Daoy (cell line): ENCODE measurements at places on chromosomes 7 and 10.
A peak's percentile ranks its signal among the peaks of the same experiment; 100 is the strongest.

GRCh38 chr10:15426115-15426514, 55.0 kb upstream of the FAM171A1 start:
- DNase-seq, result no peak

DNA sequence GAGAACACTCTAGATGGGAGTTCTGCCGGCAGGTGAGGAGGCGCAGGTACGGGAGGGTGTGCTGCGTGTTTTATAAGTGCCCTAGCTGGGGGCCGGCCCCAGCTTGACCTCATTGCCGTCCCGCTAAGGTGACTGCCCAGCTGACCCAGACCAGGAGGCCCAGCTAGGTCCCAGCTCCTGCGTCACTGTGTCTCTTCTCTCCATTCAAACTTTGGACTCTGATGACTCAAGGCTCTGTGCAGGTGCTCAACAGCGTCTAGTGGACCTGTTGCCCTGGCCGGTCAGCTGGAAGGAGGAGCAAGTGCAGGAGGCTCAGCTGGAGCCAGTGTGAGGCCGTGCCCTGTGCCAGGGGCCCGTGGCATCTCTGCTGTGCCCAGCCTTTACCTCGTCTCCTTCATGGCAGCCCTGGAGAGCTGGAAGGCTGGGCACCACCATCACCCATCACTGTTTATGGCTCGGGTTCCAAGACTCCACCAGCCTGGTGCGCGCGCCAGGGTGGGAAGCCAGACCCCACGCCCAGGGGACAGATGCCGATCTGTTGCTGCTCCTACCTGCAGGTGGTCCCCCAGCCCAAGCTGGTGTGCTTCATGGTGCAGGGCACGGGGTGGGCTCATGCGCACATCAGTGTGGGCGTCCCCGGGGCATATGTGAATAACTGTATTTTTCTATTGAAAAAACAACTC, 14.6 kb downstream of the LHPP start:
- no peak for DNase-seq

- no peak for DNase-seq
These were observed 146.7 kb downstream of the GPR37 start for GRCh38 chr7:124618871-124619270.

- no peak for DNase-seq
These were observed 103.1 kb upstream of the DGKB start for GRCh38 chr7:15005672-15006071.

DNA sequence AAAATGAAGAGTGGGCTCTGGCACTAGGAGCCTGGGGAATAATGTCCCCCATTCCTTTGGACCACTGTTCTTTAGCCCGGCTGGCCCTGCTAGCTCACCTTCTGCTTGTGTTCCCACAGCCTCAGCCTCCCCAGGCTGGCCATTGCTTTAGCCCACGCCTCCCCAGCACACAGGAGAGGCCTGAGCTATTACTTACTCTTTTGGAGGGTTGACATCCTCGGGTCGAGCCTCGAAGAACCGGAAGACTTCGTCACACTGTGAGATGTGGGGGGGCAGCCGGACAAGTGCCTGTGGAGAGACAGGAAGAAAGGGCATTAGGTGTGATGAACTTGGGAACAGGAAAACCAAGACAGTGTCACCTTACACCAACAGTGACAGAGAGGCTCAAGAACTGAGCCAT, 131.3 kb downstream of the SH3PXD2A start:
- DNase-seq, result no peak

DNA sequence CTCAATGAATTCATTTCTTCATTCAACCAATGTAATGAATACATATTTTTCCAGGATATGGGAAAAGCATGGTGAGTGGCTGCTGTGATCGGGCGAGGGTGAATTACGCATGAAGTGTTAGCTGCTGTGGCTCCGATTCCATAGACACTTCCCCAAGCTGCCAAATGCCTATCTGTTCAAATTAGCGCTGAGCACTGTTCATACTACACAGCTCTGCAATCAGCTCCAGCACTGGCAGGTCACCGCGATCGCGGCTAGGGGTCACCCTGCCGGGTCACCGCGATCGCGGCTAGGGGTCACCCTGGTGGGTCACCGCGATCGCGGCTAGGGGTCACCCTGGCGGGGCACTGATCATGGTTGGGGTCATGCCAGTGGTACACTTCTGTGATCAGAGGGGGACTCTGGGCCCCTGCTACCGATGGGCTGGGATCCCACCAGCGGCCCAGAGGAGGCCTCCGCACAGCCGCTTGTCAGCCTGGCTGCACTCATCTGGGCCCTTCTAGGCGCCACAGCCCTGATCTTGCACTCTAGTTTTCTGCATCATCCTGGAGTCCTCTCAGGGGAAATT, 49.3 kb downstream of the JAKMIP3 start:
- DNase-seq, result no peak

GRCh38 chr7:79284211-79284610, 169.3 kb downstream of the MAGI2 start:
- no peak for DNase-seq

GRCh38 chr10:30413996-30414576, 19.9 kb upstream of the MAP3K8 start:
- peak; percentile 34 for DNase-seq

DNA sequence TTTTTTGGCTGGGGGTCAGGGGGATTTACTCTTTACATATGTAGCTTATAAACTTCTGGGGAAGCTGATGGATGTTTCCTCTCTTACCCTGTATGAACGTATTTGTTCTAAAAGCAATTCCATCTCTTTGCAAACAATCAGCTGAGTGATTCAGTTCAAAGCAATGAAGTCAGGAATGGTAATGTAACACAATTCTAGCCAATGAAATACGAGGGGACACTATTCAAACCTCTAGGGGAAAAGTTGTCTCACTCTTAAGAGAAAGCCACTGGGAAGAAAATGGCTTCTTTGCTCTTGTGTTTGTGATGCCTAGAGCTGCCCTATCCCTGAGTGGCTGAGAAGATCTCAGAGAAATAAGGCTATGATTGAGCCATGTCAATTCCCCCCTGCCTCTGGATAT, 134.8 kb upstream of the SEMA3C start:
- no peak for DNase-seq

- peak; percentile 89 for DNase-seq
These were observed 10.7 kb upstream of the KMT2E start for GRCh38 chr7:105003275-105003674.

- peak; percentile 58 for DNase-seq
These were observed 4.1 kb downstream of the LAMB1 start for GRCh38 chr7:107998660-107999480.

DNA sequence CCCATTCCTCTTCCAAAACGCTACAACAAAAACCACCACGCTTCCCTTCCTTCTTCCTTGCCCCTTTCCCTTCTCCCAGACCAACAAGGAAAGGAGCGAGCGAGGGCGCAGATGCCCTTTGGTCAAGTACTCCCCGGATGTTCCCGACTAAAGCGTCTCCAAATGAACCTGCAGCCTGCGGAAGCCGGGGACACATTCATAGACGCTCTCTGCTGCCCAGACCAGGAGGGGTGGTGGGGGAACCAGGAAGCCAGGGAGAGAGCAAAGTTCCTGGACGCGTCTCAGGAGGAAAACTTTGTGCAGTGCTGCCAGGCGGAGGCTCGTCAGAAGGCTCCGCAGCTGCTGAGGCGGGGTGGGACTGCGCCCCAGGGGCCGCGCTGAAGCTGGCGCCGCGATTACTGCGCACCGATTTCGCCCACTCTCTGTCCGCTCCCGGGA, 754 bp downstream of the SEMA3D start:
- DNase-seq, result peak; percentile 59

- no peak for DNase-seq
These were observed 21.0 kb downstream of the NUDT13 start for GRCh38 chr10:73131301-73131700.

DNA sequence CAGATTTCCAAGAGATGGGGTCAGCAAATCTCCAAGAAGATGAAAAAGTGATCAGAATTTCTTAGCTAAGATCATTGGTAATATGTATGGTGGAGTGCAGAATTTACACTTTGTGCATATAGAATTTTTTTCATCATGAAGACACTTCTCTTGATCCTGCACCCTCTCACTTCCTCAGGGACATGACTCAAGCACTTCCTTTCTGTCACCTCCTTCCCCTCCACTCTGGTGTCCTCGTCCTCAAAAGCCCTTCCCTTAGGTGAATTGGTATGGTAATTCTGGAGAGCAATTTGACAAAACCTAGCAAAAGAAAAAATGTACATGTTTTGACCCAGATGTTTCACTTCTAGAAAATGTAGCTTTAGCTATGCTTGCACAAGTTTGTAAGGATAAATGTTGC, 18.1 kb downstream of the CALN1 start:
- DNase-seq, result no peak

DNA sequence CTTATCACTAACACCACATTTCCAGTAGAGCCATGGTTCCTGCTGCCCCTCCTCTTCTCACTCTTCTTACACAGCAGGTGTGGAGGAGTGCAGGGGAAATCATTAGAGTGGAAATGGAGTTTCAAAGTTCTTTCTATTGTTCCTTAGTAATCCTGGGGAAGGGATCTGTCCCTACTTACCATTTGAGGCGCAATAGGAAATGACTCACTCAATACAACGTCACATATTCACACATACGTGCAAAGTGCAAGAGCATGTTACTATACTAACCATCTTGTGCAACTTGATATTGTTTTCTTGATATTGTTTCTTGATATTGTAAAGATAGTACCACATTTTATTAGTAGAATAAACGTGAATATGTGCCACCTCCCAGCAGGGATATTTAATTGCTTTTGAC, 1010.2 kb downstream of the DNAJB9 start:
- DNase-seq, result no peak

- no peak for DNase-seq
These were observed 53.9 kb upstream of the SH2B2 start for GRCh38 chr7:102232611-102233286.

DNA sequence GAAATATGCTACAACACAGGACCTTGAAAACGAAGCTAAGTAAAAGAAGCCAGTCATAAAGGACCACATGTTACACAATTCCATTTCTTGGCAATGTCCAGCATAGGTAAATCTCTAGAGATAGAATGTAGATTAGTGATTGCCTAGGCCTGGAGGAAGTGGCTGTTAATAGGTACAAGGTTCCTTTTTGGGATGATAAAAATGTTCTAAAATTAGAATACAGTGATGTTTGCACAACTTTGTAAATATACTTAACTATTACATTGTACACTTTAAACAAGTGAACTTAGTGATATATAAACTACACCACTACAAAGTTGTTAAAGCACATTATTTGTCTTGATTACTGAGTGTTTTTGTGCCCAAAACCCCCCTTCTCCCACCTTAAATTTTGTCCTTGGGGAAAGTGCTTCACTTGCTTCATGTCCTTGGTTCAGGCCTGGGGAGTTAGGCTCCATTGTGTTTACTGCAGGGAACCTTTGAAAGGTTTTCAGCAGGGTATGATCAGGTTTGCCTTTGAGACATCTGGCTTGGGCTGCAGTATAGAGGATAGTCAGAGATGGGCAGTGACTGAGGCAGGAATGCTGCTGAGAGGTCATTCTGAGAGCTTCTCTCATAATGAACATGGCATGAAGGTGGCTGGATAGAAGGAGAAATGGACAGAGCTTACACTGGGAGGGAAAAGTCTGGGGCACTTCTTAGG, 1052.6 kb downstream of the REEP3 start:
- DNase-seq, result no peak

DNA sequence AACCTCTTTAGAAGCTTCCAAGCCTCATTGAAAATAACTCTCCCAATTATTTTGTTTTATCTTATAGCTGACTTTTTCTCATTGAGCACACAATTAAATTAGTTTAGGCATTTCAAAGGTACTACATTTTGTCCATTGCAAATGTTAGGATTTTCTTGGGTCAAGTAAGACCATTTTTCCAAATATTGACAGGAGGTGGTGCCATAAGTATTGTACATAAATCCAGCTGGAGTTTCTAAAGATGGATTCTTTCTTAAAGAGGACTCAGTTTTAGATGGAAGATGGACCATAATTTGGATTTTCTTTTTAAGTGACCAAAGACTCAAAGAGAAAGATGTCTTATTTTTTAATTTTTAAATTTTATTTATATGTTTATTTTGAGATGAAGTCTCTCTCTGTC, 12.3 kb upstream of the OPN4 start:
- no peak for DNase-seq

DNA sequence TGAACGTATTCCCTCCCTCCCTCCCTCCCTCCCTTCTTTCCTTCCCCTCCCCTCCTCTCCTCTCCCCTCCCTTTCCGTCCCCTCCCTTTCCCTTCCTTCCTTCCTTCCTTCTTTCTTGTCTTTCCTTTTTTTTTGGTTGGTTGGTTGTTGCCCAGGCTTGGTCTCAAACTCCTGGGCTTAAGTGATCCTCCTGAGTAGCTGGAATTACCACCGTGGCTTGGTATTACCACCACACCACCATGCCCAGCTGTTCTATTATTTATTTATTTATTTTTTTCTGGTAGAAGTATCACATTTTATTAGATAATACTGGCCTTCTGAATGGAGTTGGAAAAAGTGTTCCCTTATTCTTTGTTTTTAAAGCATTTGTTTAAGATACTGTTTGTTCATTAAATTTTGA, 95.9 kb downstream of the PHF14 start:
- no peak for DNase-seq

DNA sequence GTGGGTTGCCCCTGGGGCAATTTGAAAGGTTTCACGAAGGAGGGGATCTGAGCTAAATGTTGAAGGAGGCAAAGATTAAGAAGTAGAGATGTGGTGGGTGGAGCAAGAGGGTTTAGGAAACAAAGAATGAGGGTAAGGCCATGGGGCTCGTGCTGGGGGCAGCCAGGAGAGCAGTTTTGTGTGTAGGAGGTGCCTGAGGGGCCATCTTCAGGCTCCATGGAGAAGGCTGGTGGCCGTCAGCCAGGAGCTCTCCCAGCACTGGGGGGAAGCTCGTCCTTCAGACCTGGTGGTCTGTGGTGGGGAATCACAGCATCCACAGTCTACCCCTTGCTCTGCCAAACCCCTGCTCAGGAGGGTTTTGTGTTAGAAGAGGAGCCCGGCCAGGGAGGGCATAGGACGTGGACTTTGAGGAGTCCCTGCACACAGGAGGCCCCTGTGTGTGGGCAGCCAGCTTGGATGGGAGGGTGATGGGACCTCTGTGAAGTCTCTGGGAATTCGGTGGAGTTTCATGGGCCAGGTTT, 11.8 kb upstream of the CXCL12 start:
- DNase-seq, result no peak

GRCh38 chr7:55498770-55499169, 73.5 kb downstream of the VOPP1 start:
- DNase-seq, result no peak

- DNase-seq, result no peak
These were observed 94.7 kb upstream of the PRSS58 start for GRCh38 chr7:142352543-142352942.

- peak; percentile 80 for DNase-seq
These were observed 3.9 kb downstream of the HIP1 start for GRCh38 chr7:75734586-75735458.

DNA sequence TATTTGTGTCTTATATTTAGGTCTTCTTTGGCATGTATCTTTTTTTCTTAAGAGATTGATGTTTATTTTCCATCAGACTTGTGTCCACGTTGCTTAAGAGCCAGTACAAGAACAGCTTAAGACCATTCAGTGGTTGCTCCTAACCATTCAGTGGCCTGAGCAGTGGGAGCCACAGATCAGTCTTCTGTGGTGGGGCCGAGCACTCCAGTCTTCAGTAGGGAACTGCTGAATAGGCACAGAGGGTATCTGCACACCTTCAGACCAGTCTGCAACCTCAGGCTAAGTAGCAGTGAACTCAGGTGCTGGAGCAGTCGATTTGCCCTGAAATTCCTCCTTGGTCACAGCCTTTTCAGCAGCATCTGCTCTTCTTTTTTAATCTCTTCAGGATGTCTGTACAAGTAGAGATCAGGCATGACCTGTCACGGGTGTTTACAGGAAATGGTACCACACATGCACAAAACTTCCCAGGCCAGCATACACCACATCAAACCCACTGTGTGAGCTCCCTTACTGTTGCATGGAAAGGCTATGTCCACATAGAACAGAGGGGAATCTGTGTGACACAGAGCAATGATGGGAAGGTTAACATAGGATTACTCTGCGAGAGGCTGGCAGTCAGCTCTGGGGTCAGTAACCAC, 51.5 kb downstream of the FAM107B start:
- no peak for DNase-seq
